ENCODE measurements at places on chromosomes 13 and 19.

GRCh38 chr19:2266183-2266993 is 10.2 kb upstream of the JSRP1 start:
- no peak for DNase-seq

GRCh38 chr13:32314271-32315237 is 609 bp downstream of the ZAR1L start:
- DNase-seq: peak; percentile 50

DNA sequence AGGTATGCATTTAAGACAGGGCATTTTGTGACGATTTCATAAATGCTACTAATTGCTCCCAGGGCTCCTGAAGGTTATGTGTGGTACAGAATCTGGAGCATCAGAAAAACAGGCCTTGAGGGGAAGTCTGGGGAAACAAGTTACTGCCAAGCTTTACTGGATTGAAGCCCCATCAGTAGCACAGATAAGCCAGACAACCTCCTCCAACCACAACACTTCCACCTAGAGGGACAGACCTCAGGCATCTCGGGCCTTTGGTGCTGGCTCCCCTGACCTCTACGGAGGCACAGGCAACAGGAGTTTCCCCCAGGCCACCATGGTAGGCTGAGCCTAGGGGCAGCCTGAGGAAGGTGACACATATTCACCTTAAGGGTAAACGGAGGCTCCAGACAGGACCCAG is 54.1 kb downstream of the ABCC4 start:
- no peak for DNase-seq

DNA sequence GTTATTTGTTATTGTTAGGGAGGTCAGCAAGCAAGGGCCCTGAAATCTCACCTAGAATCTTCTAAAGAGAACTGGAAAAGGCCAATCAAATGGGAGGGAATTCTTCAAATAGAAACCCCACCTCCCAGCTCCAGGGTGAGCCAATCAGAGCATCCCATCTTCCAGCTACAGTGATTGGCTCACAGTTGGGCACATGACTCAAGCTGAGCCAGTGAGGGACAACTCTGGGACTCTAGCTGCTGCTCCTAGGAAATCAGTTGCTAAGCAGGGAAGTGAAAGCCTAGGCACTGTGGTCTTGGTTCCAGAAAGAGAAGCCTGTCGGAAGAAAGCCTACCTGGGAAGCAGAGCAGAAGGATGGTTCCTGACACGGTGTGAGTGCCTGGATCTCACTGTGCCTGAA is 13.4 kb downstream of the TM6SF2 start:
- DNase-seq: no peak

DNA sequence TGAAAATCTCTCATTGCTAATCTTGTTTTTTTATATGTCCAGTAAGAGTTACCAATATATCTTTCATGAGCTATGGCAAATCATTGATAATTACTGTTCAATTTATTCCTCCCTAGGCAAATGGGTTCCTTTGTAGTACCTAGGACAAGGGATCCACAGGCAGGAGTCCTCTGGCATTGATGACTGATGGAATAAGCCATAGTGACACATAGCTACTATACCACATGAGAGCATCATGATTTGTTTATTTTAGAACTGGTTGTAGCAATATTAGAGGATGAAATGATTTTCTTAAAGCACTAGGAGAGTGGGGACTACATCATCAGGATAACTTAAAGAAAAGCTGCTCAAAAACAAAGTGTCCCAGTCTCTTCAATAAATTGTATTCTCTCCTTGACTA is 21.7 kb upstream of the MAB21L1 start:
- no peak for DNase-seq

- DNase-seq: no peak
Observed at GRCh38 chr19:5228932-5229777, 111.5 kb downstream of the PTPRS start.

- DNase-seq: no peak
Observed at GRCh38 chr13:44934724-44935123, 54.5 kb downstream of the NUFIP1 start.

DNA sequence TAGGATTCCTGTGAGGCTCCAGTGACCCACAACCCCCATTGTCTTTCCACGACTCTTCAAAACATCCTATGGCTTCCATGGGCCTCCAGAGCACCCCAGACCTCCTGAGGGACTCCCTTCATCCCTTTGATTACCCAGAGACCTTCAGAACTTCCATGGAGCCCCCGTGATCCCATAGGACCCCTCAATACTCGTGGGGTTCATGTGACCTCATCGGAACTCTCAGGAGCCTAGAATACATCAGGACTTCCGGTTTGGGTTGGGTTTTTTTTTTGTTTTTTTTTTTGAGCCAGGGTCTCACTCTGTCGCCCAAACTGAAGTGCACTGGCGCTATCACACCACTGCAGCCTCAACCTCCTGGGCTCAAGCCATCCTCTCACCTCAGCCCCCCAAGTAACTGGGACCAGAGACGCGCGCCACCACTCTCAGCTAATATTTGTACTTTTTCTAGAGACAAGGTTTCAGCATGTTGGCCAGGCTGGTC is 774 bp downstream of the ALDH16A1 start:
- DNase-seq: no peak

GRCh38 chr19:18856385-18857126 is 24.8 kb downstream of the UPF1 start:
- no peak for DNase-seq

DNA sequence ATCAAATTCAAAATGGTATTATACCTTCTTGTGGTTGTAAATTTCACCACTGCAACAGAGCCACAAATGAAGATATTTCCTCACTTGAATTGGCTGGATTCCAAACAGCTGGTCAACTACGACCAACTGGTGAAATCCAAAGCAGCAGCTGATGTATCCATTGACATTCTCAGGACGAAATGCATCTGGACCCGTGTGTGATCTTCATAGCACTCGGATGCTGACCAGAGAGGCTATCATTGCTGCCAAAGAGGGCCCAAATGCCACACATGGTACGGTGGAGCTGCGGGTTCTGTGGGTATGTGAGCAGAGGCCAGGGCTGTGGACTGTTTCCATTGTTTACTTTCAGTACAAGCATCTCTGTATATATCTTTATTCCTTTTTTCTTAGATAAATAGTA is 25.6 kb upstream of the PCCA start:
- no peak for DNase-seq

- no peak for DNase-seq
Observed at GRCh38 chr19:43435775-43436174, 21.1 kb downstream of the TEX101 start.

DNA sequence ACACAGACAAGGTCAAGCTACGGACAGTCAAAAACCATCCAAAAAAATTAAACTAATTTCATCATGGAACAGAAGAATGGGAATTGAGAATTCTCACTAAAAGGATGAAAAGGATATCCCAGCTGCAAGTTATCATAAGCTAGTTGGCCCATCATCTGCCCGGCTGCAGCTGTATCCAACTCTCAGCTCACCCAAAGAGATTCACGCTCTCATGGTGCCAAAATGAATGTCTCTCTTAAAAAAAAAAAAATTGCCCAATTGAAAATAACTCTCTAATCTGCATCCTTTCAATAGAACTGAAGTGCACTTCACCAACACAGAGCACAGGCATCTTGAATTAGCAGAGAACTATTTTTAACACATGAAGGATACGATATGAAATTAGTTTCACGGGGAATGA is 20.0 kb downstream of the ENOX1 start:
- no peak for DNase-seq

DNA sequence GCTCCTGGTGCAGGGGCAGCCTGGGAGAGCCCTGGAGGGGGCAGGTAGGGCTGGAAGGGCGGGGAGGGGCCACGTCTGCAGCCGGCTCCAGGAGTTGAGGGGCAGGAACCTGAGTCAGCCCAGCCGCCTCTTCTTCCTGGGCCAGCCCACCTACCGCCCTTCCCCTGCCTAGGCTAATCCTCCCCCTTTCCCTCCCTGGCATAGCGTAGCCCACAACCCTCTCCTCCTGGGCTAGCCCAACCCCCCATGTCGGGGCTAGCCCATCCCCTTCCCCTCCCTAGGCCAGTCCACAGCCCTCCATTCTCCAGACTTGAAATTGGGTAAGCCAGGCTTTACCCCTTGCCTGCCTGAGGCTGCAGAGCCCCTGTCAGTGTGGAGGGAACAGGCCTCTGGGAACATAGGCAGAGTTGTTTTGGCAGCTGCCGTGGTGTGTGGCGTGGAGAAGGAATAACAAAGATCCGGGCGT is 20.6 kb upstream of the WDR18 start:
- DNase-seq: no peak

- no peak for DNase-seq
Observed at GRCh38 chr19:11159598-11160439, 4.2 kb upstream of the SPC24 start.

DNA sequence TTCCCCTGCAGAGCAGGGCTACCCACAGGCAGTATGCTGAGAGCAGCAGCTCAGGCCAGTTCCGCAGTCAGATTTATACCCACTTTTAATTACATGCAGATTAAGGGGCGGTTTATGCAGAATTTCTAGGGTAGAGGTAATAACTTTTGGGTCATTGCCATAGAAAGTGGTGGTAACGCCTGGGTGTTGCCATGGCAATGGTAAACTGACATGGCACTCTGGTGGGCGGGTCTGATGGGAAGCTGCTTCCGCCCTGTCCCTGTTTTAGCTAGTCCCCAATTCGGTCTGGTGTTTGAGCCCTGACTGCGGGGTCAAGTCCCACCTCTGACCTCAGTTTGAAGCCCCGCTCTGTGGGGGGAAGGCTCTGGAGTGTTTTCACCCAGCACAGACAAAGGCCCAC is 141.1 kb upstream of the VSTM2B start:
- no peak for DNase-seq

DNA sequence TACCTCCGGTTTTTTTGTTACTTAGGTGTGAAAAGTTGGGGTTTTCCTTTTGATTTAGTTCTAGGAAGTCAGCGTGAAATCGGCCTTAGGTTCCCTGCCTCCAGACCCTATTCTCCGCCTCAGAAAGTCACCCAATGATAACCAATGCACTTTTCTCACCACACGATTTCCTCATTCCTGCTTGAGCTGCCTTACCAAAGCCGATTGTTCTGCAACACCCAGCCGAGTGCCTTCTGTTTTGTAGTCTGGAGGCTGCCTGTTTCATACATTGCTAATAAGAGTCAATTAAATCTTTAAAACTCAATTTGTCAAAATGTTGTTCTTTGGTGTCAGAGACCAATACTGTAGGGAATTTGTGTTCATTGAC is 39.7 kb downstream of the GJA3 start:
- DNase-seq: no peak

DNA sequence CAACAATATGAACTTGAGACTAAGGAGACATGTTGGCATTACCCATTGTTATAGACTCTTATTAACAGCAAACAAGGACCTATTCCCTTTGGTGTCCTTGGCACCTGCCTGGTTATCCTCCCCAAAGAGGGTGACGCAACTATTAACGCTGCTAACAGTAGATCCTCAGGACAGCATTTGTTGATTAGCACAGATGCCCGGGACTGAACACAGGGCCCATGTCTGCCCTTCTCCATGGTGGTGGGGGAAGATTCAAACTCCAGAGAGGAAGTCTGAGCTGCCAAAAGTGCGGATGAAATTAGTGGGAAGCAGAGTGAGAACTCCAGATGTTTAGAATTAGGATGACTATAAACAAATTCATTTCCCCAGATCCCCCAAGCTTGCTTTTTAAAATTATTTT is 101.2 kb upstream of the RAP2A start:
- DNase-seq: no peak

- DNase-seq: no peak
Observed at GRCh38 chr13:57787058-57787791, 155.7 kb downstream of the PCDH17 start.

DNA sequence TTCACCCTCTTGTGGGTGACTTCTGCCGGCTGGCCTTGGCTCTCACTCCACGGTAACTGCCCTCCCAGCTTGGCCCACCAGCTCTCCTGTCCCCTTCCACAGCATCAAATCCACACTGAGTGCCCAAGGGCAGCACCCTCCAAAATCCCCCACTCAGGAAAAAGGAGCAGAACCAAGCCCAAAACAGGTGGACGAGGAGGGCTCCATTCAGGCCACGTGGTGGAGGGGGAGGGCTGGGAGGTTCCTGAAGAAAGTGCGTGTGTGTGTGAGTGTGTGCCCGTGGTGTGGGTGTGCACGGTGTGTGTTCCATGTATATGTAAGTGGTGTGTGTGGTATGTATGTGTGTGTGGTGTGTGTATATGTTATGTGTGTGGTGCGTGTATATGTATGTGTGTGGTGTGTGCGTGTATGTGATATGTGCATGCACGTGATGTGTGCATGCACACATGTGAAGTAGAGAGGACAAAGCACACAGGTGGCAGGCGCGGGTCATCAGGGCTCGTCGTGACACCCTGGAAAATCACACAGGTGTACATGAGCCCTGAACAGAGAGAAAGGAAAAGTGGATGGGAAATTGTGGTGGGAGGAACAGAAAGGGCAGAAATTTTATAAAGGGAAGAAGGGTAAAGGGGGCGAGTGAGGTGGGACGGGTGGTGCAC is 76.9 kb downstream of the COL4A1 start:
- no peak for DNase-seq

GRCh38 chr19:12090807-12091206 is 26.3 kb downstream of the ZNF844 start:
- DNase-seq: peak; percentile 32

GRCh38 chr13:83819611-83820010 is 62.7 kb downstream of the SLITRK1 start:
- DNase-seq: no peak

GRCh38 chr13:34750078-34750931 is 191.8 kb upstream of the NBEA start:
- DNase-seq: no peak

DNA sequence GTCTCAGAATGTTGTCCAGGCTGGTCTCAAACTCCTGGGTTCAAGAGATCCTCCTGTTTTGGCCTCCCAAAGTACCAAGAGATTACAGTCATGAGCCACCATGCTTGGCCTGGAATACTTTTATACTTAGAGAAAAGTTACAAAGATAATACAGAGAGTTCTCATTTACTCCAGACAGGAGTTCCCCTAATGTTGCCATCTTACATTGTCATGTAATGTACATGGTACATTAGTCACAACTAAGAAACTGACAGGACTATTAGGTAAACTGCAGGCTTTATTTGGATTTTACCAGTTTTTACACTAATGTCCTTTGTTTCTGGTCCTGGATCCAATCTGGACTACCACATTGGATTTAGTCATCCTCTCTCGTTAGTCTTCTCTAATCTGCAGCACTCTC is 2.3 kb upstream of the C19orf84 start:
- DNase-seq: no peak

- no peak for DNase-seq
Observed at GRCh38 chr13:90510319-90510718, 837.2 kb upstream of the MIR17HG start.

- DNase-seq: no peak
Observed at GRCh38 chr13:111278258-111278657, 42.2 kb upstream of the TEX29 start.

DNA sequence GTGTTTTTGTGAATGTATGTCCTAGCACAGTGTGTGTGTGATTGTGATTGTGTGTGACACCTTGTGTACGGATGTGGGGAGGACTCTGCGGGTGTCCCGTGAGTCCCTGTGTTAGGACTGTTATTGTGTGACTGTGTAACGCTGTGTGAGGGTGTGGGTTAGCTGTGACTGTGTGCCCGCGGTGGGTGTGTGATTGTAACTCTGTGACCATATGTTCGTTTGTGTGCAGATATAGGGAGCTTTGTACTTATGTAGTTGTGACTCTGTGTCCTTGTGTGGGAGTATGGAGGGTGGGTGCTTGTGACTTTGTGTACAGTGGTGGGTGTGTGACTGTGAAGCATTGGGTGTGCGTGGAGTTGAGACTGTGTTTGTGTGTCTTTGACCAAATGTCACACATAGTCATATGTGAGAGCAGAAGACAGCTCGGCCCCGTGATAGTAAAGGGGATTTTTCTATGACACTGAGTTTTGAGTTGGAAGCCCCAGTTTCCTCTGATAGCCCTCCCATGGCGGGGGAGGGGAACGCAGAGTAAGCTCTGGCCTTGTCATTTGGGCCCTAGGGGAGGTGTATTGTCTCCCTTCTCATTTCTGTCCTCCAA is 949 bp upstream of the ZNF260 start:
- DNase-seq: peak; percentile 27

Measured in CD8-positive, alpha-beta memory T cell (primary cell).